ELR (cell line): ENCODE measurements at places on chromosomes 7 and 10.

DNA sequence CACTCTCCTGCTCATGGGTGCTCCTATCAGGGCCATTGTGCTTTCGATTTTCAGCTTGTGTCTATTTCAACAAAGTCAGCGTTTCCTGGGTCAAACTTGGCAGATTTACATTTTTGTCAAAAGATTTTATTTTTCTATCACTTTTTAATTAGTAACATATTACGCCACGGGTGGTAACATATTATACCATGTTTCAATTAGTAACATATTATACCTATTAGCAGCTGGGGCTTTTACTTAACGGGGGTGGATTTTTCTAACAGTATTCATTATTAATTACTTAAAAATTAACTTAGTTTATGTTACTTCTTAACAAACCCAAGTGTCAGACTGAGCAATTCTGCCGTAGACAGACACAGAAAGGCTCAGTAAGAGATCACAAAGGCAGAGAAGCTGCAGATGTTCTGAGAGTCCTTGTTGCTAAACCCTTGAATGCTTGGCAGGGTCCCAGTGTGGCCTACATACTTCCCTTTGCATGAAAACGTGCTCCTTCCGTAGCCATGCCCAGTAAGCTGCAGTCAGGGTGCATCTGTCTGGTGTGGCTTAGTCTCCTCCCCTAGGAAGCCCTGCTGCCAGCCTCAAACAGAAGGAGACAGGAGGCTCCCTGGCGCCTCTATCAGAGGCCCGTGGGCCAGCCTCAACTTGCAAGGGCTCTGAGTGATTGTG is 263.1 kb upstream of the CXCL12 start:
- no peak for DNase-seq

DNA sequence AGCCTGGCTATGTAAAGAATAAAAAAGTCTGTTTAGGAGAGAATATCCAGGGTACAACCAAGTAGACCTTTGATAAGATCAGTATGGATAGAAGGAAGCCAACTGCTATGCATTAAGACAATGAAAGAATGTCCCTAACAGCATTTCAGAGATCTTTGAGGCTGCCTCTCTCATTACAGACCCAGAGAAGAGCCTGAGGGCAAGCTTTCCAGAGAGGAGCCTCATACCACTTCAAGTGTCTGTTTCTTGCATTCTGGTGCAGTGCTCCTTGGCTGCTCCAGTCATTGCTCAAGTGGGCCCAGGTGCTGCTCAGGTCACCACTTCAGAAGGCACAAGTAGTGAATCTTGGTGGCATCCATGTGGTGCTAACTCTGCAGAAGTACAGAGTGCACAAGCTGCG is 514.0 kb downstream of the PLXDC2 start:
- DNase-seq, result no peak

DNA sequence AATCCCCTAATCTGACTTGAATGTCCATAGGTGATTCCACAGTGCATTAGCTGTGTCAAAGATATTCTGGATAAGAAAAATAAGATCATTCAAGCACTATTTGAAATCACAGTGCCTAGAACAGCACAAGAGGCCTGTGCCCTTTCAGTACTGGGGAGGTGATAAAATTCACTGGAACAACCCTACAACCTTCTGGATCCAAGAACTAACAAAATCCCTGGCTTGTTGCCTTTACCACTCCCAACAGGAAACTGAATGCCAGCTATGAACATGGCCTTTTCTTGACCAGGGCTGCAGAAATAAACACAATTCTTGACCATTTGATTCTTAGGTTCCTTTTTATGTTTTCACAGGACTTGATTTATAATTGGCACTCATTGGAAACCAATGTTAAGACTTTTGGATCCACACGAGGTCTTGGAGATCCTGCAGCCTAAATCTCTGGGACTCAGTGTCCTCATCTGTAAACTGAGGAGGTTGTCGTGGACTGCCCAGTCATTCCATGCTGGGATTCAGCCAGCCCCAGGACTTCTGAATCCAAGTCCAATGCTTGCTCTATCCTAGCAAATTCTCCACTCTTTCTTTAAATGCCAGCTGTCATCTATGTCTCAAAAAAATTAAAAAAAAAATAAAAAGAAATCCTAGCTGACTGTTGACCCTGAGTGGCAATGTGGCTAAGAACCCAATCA is 624.7 kb downstream of the KCNMA1 start:
- no peak for DNase-seq

DNA sequence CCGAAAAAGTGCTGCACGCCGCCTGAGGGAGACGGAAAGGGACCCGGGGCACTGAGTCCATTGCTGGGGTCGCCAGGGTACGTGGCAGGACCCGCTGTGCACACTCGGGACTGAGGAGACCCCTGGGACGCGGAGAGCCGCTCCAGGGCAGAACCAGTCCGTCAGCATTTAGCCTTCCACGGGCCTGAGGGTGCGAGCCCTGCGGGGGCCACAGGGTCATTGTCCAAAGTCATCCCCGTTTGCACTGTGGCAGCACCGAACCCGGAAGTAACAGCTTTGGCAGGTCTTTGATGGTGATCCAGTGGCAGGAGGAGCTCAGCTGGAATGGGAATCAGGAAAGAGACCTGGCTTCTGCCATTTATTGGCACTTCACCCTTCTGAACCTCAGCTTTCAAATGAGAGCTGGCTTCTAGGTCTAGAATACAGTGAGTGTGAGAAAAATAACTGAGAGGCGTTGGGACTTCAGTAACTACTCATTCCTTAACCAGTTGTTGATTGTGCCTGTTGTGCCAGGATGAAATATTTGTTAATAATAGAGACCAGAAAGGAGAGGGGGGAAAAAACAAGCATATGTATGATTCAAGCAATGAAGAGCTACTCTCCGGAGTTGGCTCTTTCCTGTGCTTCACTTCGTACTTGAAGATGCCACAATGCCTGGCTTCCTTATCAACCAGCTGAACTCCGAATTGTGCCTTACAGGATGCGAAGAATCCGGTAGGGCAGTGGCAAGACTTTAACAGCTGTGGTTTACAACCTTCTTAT is 811 bp upstream of the ARHGAP12 start:
- DNase-seq, result peak; percentile 69

DNA sequence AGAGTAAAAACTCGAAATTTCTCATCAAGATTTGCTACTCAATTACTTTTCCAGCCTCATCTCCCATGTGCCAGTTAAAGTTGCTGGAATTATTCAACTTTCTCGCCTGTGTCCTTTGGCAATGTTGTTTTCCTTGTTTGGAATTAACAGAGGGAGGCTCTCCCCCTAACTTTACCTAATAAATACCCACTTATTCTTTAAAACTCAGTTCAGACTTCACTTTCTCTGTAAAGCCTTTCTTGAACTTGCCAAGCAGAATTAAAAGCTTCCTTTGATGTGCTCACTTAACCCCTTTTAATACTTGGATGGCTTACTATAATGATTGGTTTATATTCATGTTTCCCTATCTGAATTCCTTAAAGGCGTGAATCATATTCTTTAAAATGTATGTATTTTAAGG is 104.1 kb downstream of the MKLN1 start:
- DNase-seq, result no peak
